ENCODE measurements at places on chromosomes 6 and 20.

DNA sequence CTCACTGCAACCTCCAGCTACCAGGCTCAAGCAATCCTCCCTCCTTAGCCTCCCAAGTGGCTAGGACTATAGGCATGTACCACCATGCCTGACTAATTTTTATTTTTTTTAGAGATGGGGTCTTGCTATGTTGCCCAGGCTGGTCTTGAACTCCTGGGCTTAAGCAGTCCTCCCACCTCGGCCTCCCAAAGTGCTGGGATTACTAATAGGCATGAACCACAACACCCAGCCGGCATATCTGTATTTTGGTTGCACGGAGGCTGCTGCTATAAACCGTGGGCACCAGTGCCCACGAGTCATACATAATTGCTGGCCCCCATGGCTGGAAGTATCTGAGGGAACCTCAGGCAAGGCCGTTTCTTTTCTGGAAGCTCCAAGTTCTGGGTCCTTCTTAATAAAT lies 18.3 kb upstream of the ADRM1 start:
- DNase-seq, result no peak

DNA sequence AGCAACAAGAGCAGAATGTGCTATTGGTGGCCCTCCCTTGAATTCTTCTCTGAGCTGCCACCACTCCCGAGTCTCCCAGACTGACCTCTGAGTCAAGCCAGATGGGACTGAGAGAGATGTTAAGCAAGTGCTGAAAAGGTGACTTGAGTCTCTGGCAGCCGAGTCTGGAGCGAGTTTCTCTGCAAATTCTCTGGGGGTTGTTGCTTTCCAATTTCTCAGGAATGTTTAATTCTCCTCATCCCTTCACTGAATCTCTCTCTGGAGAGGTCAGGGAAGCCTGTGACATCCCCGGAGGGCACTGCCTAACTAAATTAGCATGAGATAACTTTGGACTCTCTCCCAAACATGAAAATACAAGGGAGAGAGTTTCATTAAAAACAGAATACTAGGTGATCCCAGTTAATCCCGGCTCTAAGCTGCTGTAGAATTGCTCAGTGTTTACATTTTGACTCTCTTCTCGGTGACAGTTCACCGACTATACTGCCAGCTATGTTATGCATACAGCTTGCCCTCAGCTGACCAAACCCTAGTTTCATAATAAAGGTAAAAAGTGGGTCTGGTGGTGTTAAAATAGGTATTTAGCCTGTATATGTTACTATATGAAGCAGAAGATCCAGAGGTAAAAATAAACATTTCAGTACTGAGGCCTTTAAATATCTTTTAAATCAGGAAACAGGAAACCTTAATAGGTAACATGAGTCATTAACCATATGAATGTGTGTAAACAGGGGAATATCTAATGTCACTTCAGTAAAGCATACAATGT lies 157.9 kb downstream of the FOXC1 start:
- DNase-seq, result peak; percentile 74

GRCh38 chr20:1417273-1417672 lies 24.4 kb upstream of the FKBP1A start:
- peak; percentile 95 for DNase-seq

- peak; percentile 54 for DNase-seq
Measured at GRCh38 chr6:64874776-64875175, 832.2 kb downstream of the EYS start.

DNA sequence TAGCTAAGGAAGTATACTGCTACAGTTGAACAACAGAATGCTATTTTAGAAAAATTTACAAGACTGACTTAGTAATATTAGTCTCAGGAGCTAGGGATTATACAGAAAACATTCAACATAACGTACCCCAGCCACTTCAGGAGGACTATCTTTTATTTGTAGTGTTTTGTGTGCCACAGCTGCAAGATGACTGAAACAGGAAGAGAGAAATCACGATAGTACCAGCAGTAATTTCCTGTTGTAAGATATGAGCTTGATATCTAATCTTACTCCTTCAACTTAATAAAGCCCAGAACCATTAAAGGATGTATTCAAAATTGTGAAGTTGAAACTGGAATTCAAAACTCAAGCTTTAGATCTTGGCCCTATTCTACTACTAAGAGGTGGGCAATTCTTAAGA lies 42.1 kb downstream of the SLC35A1 start:
- no peak for DNase-seq

GRCh38 chr6:44342052-44342451 lies 398 bp upstream of the SPATS1 start:
- no peak for DNase-seq

Measured in epithelial cell of esophagus (primary cell).